ENCODE measurements at places on chromosomes 7 and 10. TPM values are rescaled to one million over a fixed set of nuclear protein-coding genes. Genes with fewer than 3 reads are reported as not detected.

DNA sequence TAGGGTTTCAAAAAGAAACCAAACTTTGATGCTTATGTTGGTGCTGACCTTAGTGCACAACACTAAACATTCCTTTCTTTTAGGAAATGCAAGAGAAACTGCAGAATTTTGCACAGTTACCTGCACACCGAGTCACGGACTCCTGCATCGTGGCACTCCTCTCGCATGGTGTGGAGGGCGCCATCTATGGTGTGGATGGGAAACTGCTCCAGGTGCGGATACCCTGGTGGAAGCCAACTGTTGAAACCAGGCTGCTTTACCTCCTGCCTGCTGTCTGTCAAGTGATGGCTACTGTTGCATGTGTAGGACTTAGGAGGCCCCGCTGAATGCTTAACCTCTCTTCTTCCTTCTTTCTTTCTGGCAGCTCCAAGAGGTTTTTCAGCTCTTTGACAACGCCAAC, 11.7 kb downstream of the CASP2 start:
- H3K4me3 ChIP-seq = no peak overlapping the region
- H3K4me1 ChIP-seq = peaks cover 25% of the 10 kb centered on the region
- H3K36me3 ChIP-seq = peaks cover 11% of the 10 kb centered on the region
- H3K27me3 ChIP-seq = no peaks in the 10 kb centered on the region

DNA sequence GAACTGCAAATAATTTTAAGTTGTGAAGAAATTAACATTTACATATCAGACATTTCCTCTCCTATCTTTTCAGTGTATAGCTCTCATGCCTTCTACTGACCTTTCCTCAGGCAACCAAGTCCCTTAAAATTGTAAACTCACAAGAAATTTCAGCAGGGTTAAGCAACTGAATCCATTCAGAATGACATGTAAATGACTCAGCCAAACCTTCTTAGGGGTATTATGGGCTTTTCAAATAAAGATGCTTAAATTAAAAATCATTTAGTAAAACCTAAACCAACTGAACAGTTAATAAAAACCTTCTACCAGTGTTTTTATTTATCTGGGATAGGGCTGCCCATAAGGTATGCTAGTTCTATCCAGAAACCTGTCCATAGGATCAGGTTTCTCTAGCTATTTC, 20.7 kb downstream of the WAPL start:
- no peaks in the 10 kb centered on the region for H3K36me3 ChIP-seq
- no peak overlapping the region for H3K4me3 ChIP-seq
- H3K27ac ChIP-seq = no peak overlapping the region
- H3K4me1 ChIP-seq = no peaks in the 10 kb centered on the region
- DNase-seq = no peak

DNA sequence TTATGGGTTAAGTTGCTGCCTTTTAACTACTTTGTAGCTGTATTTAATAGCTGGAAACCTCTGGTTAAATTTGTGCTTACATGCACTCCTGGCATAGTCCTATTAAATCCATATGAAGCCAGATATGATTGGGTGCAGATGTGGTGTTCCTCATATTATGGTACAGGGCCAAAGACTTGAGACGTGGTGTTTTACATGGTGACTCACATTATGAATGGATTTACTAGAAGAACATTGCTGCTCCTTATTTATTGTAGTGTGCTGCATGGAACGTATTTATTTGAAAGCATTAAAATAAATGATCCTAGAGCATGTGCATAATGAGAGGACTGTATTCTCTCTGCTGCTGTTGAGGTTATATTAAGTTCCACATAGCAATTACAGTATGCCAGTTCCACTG, 224.1 kb downstream of the SLC25A13 start:
- H3K27ac ChIP-seq = no peak overlapping the region
- no peaks in the 10 kb centered on the region for H3K36me3 ChIP-seq
- H3K4me1 ChIP-seq = no peaks in the 10 kb centered on the region
- no peaks in the 10 kb centered on the region for H3K27me3 ChIP-seq
- no peak for DNase-seq

DNA sequence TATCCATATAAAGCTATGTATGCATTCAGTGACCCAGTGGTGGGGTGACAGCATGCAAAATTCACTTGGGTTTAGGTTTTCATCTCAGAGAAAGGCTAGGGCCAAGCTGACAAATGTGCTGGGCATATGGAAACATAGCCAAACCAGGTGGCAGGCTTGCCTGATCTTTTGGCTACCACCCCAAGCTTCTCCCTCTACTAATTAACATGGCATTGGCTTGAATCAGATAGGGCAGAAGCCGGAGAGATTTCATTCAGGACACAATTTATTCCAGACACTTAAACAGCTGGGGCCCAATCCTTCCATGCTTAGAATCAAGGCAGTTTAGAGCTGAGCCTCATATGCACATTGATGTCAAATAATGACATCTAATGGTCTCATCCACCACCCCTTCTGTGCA, 95.5 kb upstream of the AGK start:
- H3K4me3 ChIP-seq = no peak overlapping the region
- no peak for DNase-seq
- no peaks in the 10 kb centered on the region for H3K36me3 ChIP-seq
- H3K27me3 ChIP-seq = no peaks in the 10 kb centered on the region

GRCh38 chr10:133379152-133379800, at the start of gene PAOX:
PAOX (plus strand) TSS chr10:133379262; CDS start chr10:133379317, 55 bp downstream.
- no peak for DNase-seq
- H3K27ac ChIP-seq = peak within 1 kb of the TSS; percentile 94
- H3K36me3 ChIP-seq = no peaks in the 10 kb centered on the region
- H3K4me1 ChIP-seq = peaks cover 36% of the 10 kb centered on the region

GRCh38 chr7:27647046-27647445, 15.6 kb downstream of the HIBADH start:
- peaks cover 17% of the 10 kb centered on the region for H3K4me1 ChIP-seq
- H3K27me3 ChIP-seq = no peaks in the 10 kb centered on the region
- H3K27ac ChIP-seq = no peak overlapping the region
- H3K4me3 ChIP-seq = no peak overlapping the region
- DNase-seq = no peak
- no peaks in the 10 kb centered on the region for H3K36me3 ChIP-seq

GRCh38 chr7:37920849-37921805, 687 bp downstream of the EPDR1 start:
- no peaks in the 10 kb centered on the region for H3K27me3 ChIP-seq
- DNase-seq = no peak
- peak overlapping the region; percentile 36 for H3K4me3 ChIP-seq
- peak overlapping the region; percentile 74 for H3K27ac ChIP-seq

DNA sequence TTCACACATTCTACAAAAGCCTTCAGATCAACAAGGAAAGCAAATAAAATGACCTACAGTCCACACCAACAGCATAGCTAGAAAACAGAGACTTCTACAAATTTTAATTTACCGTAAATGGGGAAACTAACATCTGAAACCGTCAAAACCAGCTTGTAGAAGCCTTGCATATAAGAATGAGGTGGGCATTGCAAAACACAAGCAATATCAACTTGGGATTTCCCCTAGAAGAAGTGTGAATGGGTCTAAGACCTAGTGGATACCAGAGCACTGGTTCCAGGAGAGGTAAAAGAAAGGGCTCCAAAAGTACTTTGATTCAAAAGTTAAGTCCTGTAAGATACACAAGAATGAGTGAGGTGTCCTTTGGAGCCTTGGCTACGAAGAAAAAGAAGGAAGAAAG, 18.7 kb downstream of the RTKN2 start:
- H3K27me3 ChIP-seq = no peaks in the 10 kb centered on the region
- no peaks in the 10 kb centered on the region for H3K4me1 ChIP-seq
- H3K27ac ChIP-seq = no peak overlapping the region
- H3K36me3 ChIP-seq = no peaks in the 10 kb centered on the region
- H3K4me3 ChIP-seq = no peak overlapping the region
- no peak for DNase-seq

DNA sequence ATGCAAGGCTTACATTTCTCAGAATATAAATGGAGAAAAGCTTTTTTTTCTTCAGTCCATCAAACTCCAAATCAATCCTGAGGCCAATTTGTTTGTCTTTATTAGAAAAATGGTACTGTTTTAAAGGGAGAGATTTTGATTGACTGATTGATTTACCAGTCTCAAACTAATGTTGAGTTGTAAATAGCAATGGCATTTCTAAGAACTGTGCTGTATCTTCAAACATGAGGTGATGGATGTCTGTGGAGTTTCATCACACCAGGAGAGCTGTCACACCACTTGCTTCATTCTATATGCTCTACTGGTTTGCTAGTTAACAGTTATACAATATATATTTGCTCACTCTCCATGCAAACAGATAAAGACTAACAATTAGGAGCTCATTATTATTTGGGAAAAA, 39.0 kb upstream of the LRRTM3 start:
- no peak overlapping the region for H3K27ac ChIP-seq
- H3K27me3 ChIP-seq = no peaks in the 10 kb centered on the region
- no peak overlapping the region for H3K4me3 ChIP-seq
- H3K36me3 ChIP-seq = no peaks in the 10 kb centered on the region

DNA sequence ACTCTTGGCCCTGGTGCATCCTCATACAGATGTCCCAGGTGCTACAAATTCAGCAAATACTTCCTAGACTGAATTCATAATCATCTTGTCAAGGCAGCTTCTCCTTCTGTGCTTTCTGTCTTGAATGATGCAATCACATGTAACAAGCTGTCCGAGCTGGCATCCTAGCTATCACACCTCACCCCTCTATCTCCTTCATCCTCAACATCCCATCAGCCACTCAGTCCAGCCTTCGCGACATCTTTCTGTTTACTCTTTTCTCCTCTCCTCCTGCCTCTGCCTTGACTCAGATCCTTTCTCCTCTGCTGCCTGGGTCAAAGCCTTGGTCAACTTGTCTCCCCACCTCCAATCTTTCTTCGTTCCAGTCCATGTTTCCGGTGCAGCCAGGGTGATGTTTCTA, 240.4 kb upstream of the CELF2 start:
- H3K4me3 ChIP-seq = no peak overlapping the region
- no peaks in the 10 kb centered on the region for H3K4me1 ChIP-seq
- DNase-seq = no peak
- H3K36me3 ChIP-seq = no peaks in the 10 kb centered on the region
- no peaks in the 10 kb centered on the region for H3K27me3 ChIP-seq

- H3K36me3 ChIP-seq = no peaks in the 10 kb centered on the region
- peaks cover 42% of the 10 kb centered on the region for H3K4me1 ChIP-seq
- no peak overlapping the region for H3K4me3 ChIP-seq
- peak overlapping the region; percentile 69 for H3K27ac ChIP-seq
- no peaks in the 10 kb centered on the region for H3K27me3 ChIP-seq
These were observed 103.0 kb downstream of the CTBP2 start for GRCh38 chr10:125057158-125058001.

- peaks cover 8% of the 10 kb centered on the region for H3K36me3 ChIP-seq
- H3K4me1 ChIP-seq = peaks cover 11% of the 10 kb centered on the region
- no peaks in the 10 kb centered on the region for H3K27me3 ChIP-seq
- peak overlapping the region; percentile 83 for H3K4me3 ChIP-seq
- DNase-seq = no peak
These were observed 23.6 kb upstream of the ZRANB1 start for GRCh38 chr10:124918191-124918830.

DNA sequence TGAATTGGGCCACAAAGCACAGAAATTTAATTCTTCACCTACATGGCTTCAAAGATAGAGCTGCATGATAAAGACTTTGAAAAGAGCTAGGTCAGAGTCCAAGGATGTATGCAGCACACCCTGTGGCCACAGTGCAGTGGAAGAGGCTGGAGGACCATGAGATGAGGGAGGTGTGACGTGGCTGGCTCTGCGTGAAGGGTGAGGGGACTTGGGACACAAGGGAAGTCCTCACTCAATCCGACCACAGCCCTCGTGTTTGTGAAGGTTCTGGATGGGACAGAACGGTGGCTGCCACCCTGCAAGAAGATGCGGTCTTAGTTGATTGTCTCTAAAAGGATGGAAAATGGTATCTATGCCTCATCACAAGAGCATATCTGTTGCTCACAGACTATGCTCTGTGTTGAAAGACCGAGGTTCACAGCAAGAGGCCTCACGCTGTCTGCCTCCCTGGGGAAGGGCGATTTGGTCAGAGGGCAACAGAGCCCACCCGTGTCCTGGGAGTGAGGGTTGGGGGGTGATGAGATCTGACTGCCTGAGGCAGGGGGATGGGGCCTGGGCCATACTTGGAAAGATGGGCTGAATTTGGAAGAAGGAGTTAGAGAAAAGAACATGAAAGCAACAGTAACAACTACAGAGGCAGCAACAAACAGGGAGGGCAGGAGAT, 174.4 kb upstream of the SHH start:
- DNase-seq = no peak
- H3K4me1 ChIP-seq = no peaks in the 10 kb centered on the region
- no peak overlapping the region for H3K27ac ChIP-seq
- no peak overlapping the region for H3K4me3 ChIP-seq
- no peaks in the 10 kb centered on the region for H3K27me3 ChIP-seq
- no peaks in the 10 kb centered on the region for H3K36me3 ChIP-seq

DNA sequence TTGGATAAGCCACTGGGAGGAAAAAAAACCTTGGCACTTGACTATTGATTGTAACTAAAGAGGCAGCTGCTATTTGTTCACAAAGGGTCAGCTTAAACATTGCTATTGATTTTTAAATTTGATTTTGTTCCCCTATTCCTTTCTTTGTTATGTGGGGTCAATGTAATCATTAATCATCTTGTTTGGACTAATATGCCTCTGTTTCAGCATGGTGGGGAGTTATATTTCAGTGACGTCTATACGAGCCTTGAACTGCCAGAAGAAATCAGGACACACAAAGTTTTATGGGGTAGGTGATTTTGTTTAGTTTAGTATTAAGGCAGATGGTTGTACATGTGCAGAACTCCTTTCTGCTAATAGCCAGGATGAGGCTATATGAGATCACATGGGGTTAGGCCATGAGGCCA, 7.5 kb downstream of the AS3MT start:
- no peak overlapping the region for H3K27ac ChIP-seq
- DNase-seq = no peak
- H3K4me1 ChIP-seq = no peaks in the 10 kb centered on the region
- H3K36me3 ChIP-seq = no peaks in the 10 kb centered on the region

- H3K4me1 ChIP-seq = no peaks in the 10 kb centered on the region
- H3K36me3 ChIP-seq = no peaks in the 10 kb centered on the region
- no peak overlapping the region for H3K4me3 ChIP-seq
- DNase-seq = no peak
These were observed 229.3 kb downstream of the DGKB start for GRCh38 chr7:14673202-14673601.

GRCh38 chr7:74544706-74545469, 91.2 kb downstream of the GTF2IRD1 start:
- H3K4me1 ChIP-seq = no peaks in the 10 kb centered on the region
- peak overlapping the region; percentile 61 for H3K27ac ChIP-seq
- no peak overlapping the region for H3K4me3 ChIP-seq
- peaks cover 5% of the 10 kb centered on the region for H3K36me3 ChIP-seq

- H3K36me3 ChIP-seq = no peaks in the 10 kb centered on the region
- H3K27ac ChIP-seq = no peak overlapping the region
- H3K4me1 ChIP-seq = peaks cover 11% of the 10 kb centered on the region
- DNase-seq = no peak
- no peaks in the 10 kb centered on the region for H3K27me3 ChIP-seq
These were observed 353.6 kb downstream of the CRPPA start for GRCh38 chr7:16067711-16068110.

Gene CLCN1
- total RNA-seq = under 0.01 TPM

Gene CCDC6
- total RNA-seq = 52.5 TPM

Gene NME8
- total RNA-seq = not detected

Gene CASTOR2
- total RNA-seq = 10.1 TPM

Gene NRP1
- total RNA-seq = 27.7 TPM

Gene CALHM1
- total RNA-seq = not detected

Gene AGBL3
- total RNA-seq = 0.35 TPM

Gene CAMK2B
- 0.26 TPM for total RNA-seq

Gene PDK4
- total RNA-seq = 129 TPM

Gene TMEM196
- total RNA-seq = not detected

Gene CUBN
- 0.76 TPM for total RNA-seq

Gene SEPTIN14
- not detected for total RNA-seq

Gene CALHM3
- total RNA-seq = not detected

Gene NEURL1
- 0.19 TPM for total RNA-seq

Data from esophagus squamous epithelium (tissue), 5 donors.